ENCODE measurements at places on chromosomes 1 and 21.

DNA sequence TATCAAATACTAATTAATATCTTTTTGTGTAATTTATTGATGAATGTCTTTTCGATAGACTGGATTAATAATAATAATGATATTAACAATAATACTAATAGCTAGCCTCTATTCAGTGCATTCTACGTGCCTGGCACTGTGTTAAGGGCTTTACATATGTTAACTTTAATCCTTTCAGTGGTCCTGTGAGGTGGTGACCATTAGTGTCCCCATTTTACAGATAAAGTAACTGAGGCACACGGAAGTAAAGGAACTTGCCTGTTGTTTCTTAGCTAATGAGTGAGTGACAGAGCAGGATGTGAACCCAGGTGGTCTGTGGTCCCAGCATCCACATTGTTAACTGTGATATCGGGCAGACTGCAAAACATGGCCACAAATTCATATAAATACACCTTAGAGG is 335.7 kb upstream of the PROX1 start:
- no peak for DNase-seq

- no peak for DNase-seq
Measured at GRCh38 chr1:98253145-98253544, 332.3 kb upstream of the DPYD start.

DNA sequence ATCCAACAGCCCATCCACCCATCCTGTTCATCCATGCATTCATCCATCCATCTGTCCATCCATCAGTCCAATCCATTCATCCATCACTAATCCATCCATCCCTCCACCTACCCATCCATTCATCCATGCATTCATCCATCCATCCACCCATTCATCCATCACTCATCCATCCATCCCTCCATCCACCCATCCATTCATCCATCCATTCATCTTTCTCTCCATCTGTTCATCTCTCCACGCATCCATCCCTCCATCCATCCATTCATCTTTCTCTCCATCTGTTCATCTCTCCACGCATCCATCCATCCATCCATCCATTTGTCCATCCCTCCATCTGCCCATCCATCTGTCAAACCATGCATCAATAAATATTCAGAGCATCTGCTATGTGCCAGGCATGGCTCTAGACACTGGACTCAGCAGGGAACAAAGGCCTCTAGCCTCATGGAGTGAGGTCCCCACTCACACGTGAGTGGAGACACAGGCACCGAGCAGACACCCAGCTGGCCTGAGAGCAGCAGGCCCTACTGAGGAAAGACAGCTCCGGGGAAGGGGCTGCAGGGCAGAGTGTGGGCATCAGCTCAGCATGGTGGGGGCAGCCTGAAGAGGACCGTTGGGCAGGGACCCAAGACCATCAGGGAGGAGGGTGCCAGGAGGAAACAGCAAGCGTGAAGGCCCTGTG is 9.6 kb downstream of the KRTAP10-1 start:
- DNase-seq: no peak

GRCh38 chr1:169550294-169550693 is 36.0 kb downstream of the F5 start:
- DNase-seq: no peak

- no peak for DNase-seq
Measured at GRCh38 chr1:40748841-40749718, 34.5 kb upstream of the KCNQ4 start.

DNA sequence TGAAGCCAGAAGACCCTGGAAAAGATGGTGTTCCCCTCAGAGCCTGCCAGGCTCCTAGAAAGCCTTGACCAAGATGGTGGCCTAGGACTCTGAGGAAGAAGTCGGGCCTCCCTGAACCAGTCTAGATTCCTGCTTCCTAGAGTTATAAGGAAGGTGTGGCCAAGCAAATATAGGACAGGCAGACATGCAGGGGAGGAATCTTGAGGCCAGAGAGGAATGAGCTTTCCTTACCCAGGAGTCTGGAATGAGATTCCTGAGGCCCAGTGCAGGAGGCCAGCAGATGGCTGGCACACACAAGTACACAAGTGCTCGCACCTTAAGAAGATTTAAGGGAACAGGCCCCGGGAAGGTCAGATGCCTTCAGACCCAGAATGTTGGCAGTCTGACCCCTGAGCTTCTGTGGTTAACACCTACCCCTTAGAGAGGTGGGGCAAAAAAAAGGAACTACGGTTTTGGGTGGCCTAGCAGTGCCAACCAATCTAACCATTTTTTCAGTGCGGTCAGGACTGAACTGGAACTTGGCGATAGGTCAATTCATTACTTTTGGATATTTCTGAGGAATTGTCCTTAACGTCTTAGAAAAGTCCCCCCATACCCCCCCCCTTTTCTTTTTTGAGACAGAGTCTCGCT is 73.3 kb downstream of the MDM4 start:
- no peak for DNase-seq

All from stimulated activated CD4-positive, alpha-beta T cell treated with anti-CD3 and anti-CD28 coated beads, Interleukin-12 subunit alpha, Interleukin-12 subunit beta, amount 100 ng/mL, for 48 hours (primary cell).